ENCODE measurements at places on chromosomes 13 and 19.

DNA sequence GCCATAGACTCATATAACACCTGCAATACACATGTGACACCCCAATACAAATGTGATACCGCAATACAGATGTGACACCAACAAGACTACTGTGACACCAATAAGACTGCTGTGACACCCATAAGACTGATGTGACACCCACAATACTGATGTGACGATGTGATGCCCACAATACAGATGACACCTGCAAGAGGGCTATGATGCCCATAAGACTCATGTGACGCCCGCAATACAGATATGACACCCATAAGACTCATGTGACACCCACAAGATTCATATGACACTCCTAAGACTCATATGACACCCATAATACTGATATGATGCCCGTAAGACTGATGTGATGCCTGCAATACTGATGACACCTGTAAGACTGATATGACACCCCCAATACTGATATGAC, 113.0 kb downstream of the MRPL57 start:
- DNase-seq: no peak

DNA sequence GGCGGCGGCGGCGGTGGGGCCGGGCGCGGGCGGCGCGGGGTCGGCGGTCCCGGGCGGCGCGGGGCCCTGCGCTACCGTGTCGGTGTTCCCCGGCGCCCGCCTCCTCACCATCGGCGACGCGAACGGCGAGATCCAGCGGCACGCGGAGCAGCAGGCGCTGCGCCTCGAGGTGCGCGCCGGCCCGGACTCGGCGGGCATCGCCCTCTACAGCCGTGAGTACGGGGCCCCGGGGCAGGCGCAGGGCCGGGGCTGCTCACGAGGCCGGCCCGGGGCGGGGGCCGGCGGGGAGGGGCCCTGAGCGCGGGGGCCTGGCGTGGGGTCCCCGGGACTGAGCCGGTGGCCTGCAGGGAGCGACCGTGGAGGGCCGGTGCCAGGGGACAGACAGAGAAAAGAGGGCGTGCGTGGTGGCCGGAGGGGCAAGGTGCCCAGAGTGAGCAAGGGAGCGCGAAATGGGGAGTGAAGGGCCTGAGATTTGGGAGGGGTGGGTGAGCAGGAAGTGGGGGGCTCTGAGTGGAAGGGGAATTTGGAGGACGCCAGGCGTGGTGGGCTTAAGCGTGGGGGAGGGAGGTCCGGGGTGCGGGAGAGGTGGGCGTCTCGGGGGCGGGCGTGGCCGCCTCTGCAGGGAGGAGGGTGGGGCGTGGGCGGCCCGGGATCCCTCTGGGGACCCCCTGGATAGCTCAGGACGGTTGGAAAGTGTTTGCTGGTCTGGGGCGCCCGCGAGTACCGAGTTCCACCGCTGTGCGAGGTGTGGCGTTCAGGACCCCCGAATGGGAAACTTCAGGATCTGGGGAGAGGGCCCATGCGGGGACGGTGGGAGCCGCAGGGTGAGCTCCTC, 575 bp downstream of the CARM1 start:
- peak; percentile 27 for DNase-seq

DNA sequence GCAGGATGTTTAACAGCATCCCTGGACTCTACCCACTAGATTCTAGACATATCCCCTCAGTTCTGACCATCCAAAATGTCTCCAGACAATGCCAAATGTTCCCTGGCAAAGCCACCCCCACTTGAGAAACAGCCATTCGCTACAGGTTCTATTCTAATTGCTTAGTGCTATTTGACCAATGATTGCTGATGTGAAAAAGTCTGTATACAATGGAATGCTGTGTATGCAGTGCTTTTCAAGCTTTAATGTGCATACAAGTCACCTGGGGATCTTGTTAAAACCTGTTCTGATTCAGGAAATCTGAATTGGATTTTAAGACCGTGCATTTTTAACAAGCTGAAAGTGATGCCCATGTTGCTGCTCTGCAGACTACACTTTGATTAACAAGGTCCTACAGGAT, 331.8 kb upstream of the KLF12 start:
- DNase-seq: no peak

GRCh38 chr19:54029930-54030490, 33.7 kb downstream of the VSTM1 start:
- peak; percentile 83 for DNase-seq

GRCh38 chr19:57888560-57889231, at the start of gene ZNF814:
ZNF814 (minus strand) TSS chr19:57889037; CDS start chr19:57888802, 235 bp downstream.
- peak; percentile 96 for DNase-seq
